A549 treated with Mapracorat at 1 μM for 4 hours (cell line): ENCODE measurements at places on chromosomes 3 and 15. TPM values are rescaled to one million over a fixed set of nuclear protein-coding genes. Genes with fewer than 3 reads are reported as not detected.

Gene TM4SF4
- total RNA-seq = 25.7 to 46.4 TPM (median 34.4 TPM) in 5 replicates

Gene GOLGA6A
- total RNA-seq = 0.07 to 0.26 TPM (median 0.10 TPM) in 5 replicates

Gene GSK3B
- total RNA-seq = 24.1 to 27.9 TPM (median 25.7 TPM) in 5 replicates

Gene TGM4
- total RNA-seq = 0.07 to 0.30 TPM (median 0.14 TPM) in 5 replicates

Gene CACNA1D
- 0.36 to 1.4 TPM (median 0.57 TPM) in 5 replicates for total RNA-seq

Gene CGNL1
- 0.68 to 0.85 TPM (median 0.77 TPM) in 5 replicates for total RNA-seq

Gene ARHGAP11A
- total RNA-seq = 53.1 to 91.3 TPM (median 73.1 TPM) in 5 replicates
